ENCODE measurements at places on chromosomes 1 and 21.
A peak's percentile ranks its signal among the peaks of the same experiment; 100 is the strongest.

GRCh38 chr1:182410620-182411273 lies 10.3 kb upstream of the TEDDM1 start:
- no peak for DNase-seq

DNA sequence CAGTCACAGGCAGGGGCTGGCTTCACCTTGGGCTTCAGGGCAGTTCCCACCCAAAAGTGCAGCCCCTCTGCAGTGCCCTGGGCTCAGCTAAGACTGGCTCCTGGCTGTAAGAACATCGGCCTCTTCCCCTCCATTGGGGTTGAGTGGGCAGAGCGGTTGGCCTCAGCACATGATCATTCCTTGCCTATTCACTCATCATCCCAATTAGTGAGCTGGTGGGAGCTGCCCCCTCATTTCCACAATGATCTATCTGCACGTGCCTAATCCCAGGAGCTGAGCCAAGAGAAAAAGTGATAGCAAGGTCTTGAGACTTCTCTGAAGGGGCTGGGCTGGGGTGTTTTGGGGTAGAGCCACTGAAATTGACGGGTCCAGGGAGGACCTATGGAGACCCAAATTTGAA lies 133.6 kb downstream of the SYF2 start:
- no peak for DNase-seq

DNA sequence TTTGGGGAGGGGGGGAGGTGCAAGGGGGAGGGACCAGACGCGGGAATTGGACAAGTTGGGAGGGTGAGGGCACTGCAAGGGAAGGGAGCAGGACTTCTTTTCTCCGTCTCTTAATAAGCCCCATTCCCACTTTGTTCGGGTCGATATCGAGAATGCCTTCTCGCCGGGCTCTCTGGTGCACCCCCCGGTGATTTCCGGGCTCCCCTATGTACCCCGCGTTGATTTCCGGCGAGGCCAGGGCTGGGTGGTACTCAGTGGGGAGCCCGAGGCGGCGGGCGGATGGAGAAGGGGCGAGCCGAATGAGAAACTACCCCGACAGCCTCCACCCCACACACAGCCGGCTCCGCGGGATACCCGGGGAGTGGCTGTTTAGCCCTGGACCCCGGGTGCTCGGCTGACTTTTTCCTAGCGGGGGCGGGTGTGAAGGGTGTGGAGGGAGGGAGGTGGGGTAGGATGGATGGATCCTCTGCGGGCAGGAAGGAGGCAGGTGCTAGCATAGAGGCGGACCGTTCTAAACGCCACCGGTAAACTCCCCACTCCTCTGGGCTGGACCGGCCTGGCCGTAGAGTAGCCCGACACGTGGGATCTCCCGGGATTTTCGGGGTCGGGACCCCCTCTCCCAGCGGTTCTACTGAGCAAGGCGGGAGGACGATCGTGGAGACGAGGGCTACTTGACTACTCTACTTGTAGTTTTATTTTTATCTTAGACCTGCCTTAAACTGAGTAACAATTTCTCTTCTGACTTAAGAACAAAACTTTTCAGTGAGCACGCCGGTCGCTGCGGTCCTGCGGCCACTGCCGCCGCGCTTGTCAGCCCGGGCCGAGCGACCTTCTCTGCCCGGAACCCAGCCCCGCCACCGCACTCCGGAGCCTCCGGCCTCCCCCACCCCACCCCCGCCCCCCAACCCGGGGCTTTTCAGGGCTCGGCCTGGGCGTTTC lies 1.0 kb downstream of the RNF220 start:
- no peak for DNase-seq

GRCh38 chr1:69611316-69611715 lies 43.6 kb downstream of the LRRC7 start:
- no peak for DNase-seq

DNA sequence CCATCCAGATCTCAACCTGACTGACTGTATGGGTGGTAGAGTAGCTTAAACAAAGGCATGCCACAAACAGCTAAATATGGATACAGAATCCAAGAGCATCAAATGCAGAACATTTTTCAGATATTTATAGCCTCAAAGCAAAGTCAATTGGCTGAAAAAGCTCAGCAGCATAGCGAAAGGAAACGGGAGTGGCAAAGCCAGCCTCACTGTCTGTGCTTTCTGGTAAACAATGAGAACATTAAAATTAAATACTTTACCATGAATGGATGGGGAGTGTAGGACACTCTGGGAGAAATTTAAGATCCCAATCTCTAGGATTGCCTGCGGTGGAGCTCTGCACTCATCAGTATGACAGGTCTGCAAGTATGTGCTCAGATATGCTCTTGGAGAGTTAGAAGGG lies 4.4 kb downstream of the RASAL2 start:
- DNase-seq: no peak

- peak; percentile 47 for DNase-seq
Measured at GRCh38 chr1:21783679-21784603, 992 bp upstream of the USP48 start.

GRCh38 chr1:1237874-1238701 lies 6.1 kb downstream of the B3GALT6 start:
- DNase-seq: no peak

DNA sequence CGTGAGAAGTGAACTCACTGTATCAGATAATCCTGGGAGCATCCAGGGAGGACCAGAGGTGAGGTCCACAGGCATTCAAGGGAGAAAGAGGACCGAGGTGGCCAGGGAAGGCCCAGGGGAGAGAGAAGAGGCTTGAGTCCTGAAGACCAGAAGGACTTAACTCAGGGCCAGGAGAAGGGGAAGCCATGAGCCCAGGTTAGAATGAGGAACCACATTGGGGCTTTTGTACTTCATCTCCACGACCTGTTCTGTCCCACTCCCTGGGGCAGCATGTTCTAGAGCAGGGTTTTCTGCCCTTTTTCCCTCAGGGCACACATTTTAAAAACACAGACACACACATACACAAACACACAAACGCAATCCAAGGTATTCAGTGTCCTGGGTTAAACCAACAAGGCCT lies 8.4 kb downstream of the LGR6 start:
- DNase-seq: no peak

- DNase-seq: no peak
Measured at GRCh38 chr1:208541225-208541855, 297.2 kb upstream of the PLXNA2 start.

GRCh38 chr1:55584526-55585401 lies 369.6 kb upstream of the USP24 start:
- DNase-seq: no peak

DNA sequence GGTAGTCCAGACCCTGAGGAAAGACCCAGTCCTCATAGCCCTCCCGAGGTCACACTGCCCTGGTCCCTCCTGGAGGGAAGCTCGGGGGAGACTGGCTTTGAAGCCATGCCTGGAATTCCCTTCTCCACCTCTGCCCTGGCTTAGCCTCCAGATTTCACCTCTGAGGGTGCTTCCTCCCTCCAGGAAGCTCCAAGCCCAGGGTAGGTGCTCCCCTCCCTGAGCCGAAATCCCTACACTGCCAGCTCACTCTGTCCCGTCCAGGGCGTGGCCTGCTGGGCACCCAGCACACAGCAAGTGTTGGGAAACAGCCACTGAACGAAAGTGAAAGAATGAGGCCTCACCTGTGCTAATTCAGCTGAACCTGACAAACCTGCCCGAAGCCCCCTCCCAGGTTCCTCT lies 6.0 kb upstream of the TNFRSF25 start:
- DNase-seq: no peak

GRCh38 chr21:41008974-41009373 lies 159.0 kb upstream of the BACE2 start:
- no peak for DNase-seq

DNA sequence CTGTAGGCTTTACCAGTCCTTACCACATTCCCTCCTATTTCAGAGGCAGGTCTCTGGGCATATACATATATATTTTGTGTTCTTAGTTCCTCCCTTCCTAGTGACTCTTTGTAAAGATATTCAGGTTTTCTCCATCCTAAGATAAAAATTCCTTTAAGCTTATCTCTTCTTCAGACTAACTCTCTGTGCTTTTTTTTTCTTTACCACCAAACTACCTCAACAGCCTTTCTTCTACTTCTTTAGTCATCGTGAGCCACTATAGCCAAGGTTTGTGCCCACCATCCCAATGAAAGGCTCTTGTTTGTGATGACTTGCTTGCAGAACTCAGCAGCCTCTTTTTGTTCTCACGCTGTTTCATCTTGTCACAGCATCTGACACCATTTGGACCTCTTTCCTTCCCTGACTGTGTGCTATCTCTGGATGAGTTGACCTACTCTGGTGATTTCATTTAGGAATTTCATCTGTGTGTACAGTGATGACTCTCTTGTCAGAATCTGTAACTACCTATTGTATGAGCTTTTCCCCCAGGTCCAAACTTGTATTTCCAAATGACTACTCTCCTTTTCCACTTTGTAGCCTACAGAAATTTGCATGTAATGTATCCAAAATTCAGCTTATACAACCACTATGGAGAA lies 59.0 kb upstream of the MACF1 start:
- no peak for DNase-seq

DNA sequence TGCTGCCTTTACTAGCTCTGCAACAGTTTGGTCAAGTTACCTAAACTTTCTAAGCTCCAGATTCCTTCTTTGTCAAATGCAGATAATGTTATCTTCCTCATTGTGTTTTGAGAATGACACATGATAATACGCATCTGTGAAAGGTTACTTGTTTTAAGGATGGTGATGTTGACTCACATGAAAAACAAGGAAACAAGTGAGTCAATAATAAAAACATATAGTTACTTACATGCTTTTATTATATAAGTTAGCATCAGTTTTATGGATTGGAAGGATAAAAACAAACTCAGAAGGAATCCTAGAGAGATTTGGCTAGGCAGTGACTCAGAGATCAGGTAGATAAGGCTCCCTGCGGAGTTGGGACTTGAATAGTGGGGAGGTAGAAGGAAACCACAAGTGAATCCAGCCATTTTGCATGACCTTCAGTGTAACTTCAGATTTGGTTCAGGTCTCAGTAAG lies 144.6 kb downstream of the LMO4 start:
- DNase-seq: no peak

DNA sequence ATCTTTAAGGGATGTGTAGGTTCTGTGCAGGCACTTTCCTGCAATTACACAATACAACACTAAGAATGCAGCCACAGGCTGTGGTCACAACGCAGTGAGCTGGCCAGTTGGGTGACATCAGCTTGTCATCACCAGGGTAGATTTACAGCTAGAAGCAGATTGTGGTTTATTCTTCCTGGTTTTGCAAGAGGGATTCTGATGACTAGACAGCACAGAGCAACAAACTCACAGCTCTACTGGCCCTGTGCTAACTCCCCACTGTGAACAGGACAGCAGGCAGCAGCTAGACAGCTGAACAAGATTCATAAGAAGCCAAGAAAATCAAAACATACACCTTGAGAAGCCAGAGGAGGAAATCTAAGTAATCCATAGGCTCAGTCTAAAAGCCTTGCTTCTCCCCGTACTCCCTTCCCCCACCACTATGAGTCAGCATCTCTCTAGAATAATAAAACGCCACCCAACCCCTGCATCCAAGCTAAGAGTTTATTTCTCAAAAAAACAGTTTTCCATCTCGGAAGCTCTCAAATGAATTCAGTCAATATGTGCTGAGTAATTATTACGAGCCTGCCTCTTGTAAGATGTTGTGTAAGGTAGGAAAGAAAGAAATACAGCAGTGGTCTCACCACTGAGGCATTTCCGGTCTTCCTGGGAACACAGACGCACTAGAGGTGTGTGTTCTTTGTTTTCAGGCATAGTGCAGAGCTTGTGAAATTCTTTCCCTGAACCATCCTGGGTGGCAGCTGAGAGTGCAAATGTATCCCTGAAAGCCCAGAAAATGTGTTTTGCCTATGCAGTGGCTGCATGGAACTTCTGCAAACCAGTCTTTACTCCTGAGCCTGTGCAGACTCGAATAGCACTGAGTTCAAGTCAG lies 162.8 kb downstream of the NTPCR start:
- DNase-seq: peak; percentile 99
